ENCODE measurements at places on chromosomes 7 and 10. TPM values are rescaled to one million over a fixed set of nuclear protein-coding genes. Genes with fewer than 3 reads are reported as not detected.

DNA sequence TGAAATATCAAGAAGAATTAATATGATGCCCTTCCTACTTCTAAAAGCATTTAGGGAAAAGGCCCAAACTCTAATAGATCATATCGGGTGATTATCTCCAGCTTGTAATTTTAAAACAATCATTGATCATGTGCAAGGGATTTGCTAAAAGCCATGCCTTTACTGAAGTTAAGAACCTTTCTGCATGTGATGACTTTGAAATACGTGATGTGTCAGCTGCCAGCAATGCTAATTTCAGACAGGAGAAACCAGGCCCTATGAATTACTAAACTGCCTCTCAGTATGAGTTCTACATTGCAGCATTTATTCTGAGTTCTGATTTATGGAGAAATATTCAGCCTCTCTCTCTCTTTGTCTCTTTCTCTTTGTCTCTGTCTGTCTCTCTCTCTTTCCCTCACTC is 203.6 kb upstream of the AKR1E2 start:
- no peak for DNase-seq

GRCh38 chr10:4086131-4086898 is 301.3 kb upstream of the KLF6 start:
- DNase-seq = no peak

- DNase-seq = no peak
Observed at GRCh38 chr10:58435297-58435985, 50.2 kb downstream of the TFAM start.

- DNase-seq = no peak
Observed at GRCh38 chr10:59957975-59958374, 51.6 kb upstream of the CCDC6 start.

- DNase-seq = no peak
Observed at GRCh38 chr7:17206349-17206905, 92.0 kb upstream of the AHR start.

DNA sequence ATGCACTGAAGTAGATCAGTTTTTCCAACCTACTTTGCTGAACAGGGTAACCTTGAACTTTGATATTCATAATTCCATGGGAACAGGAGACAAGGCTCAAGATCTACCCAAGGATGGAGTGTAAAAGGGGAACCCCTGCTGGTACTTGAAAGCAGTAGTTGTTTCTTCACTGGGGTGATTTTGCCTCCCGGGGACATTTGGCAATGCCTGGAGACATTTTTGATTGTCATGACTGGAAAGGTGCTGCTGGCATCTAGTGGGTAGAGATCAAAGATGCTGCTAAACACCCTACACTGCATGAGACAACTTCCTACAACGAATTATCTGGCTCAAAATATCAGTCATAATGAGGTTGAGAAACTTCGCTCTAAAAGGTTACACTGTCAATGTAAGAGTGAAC is 214.8 kb upstream of the CTBP2 start:
- DNase-seq = no peak

- no peak for DNase-seq
Observed at GRCh38 chr7:12066521-12066920, 144.6 kb upstream of the TMEM106B start.

- no peak for DNase-seq
Observed at GRCh38 chr10:60521974-60522405, 132.3 kb upstream of the ANK3 start.

DNA sequence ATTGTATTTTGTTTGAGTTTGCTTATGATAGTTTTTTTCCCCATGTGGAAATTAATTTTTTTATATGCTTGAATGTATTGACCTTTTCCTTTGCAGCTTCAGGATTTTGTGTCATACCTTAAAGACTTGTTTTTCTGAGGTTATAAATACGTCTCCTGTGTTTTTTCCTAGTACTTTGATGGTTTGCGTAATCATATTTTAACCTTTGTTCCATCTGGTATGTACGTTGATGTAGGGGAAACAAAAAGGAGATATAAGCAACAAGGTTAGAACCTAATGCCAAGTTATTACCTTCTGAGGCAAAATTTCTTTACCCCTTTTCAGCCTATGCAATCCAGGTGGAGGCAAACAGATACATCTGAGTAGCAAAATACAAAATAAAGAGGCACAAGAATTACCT is 17.9 kb downstream of the FGL2 start:
- DNase-seq = no peak

- DNase-seq = no peak
Observed at GRCh38 chr10:103246324-103246723, 637 bp downstream of the RPEL1 start.

DNA sequence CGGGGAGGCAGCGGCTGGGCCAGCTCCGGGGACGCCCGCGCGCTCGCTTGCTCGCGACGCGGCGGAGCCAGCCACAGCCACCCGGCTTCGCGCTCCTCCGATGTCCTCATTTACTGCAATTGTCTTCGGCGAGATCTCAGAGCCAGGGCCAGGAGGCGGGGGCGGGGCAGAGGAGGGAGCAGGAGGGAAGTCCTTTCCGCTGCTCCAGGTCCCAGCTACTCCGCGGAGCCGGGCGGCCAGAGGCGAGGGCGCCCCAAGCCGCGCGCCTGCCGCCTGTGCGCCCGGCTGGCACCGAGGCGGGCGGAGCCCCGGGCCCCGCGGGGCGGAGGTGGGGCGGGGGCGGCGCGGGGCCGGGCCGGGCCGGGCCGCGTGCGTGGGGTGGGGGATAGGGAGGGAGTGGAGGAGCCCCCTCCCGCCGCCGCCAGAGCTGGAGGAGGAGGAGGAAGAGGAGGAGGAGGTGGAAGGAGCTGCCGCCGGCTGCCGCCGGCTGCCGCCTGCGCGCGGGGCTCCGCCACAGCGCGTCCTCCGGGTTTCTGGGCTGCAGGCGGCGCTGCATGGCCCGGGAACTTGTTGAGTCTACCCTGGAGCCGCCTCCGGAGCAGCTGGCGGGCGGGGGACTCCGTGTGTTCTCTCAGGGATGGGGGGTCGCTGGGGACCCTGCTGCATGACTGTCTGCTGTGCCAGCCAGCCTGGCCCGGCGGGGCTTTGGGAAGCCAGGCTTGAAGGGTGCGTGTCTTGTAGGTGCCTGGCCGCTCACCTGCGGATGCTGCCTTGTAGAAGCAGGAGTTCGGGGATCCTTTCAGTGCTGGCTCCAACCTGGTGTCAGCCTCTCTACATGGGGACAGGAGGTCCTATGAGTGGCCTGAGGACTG is at the start of gene INSYN2A:
INSYN2A (minus strand) TSS at position 310 of the 872 bp plus-strand sequence. CDS start 20,196 bp downstream, outside the sequence.
- peak; percentile 49 for DNase-seq

DNA sequence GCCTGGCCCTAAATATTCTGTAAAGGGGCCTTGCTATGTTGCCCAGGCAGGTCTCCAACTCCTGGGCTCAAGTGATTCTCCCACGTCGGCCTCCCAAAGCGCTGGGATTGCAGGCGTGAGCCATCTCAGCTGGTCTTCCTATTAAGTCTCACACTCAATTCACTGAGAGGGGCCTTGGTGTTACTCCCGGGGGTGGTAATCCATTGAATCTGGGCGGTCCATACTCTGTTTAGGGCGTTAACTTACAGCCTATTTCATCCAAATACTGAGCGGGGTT is 665 bp upstream of the SRRT start:
- no peak for DNase-seq

- DNase-seq = no peak
Observed at GRCh38 chr7:20347680-20348079, 17.0 kb downstream of the ITGB8 start.

- DNase-seq = no peak
Observed at GRCh38 chr10:96339956-96340904, 18.6 kb downstream of the OPALIN start.

DNA sequence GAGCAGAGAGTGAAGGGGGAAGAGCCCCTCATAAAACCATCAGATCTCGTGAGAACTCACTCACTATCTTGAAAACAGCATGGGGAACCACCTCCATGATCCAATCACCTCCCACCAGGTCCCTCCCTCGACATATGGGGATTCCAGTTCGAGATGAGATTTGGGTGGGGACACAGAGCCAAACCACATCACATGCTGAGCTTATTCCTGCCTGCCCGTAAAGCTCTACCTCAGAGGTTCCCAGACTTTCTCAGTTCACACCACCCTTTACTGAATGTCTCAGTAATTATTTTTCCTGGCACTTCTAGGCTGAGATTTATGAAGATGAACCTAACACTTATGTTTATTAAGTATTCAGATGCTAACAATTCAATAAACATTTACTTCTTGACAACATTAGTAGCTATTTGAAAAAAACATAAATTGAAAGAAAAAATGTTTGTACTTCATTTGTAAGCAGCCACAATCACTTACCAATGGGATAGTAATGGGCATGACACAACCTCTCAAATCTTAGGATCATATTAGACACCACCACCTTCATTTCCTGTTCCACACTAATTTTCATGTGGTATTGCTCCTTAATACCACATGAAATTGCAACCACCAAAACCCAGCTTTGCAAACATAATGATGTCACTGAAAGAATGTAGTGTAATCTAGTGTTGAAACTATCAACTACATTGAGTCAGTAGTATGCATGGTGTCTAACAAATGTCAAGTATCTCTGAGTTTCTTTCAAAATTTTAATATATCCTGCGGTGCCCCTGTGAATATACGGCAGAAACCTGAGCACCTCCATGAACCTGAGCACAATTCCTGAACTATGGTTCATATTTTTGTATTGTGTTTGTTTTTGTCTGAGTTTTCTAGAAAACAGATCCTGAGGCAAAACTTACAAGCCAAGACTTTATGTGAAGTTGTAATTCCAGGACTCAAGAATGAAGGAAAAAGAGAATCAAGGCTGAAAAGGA is 4.5 kb upstream of the DGKI start:
- no peak for DNase-seq

DNA sequence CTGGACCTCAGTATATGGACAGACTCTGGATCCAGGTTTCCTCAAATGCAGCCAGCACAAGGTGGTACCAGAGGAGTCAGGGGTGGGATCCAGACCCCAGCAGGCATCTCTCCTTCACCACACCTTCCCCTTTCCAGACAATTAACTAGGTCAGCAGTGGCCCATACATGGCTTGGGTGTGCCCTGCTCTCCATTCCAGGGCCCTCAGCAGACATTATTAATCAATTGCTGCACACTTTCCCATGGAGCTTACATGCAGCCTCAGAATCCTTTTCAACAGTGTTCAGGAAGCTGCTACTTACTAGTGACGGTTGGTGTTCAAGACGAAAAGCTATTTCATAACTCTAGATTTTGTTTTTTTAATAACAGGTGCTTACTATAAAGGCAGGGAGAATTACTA is 6.0 kb downstream of the COL13A1 start:
- no peak for DNase-seq

- no peak for DNase-seq
Observed at GRCh38 chr7:41861642-41862041, 158.8 kb upstream of the INHBA start.

- DNase-seq = no peak
Observed at GRCh38 chr7:33195264-33195663, 65.9 kb downstream of the BBS9 start.

GRCh38 chr7:92051655-92052054 is 82.6 kb downstream of the CYP51A1 start:
- DNase-seq = no peak

GRCh38 chr7:124246262-124246863 is 213.5 kb upstream of the TMEM229A start:
- DNase-seq = no peak

GRCh38 chr7:157539521-157539920 is 202.7 kb downstream of the DNAJB6 start:
- DNase-seq = no peak

GRCh38 chr7:66869660-66870450 is 51.2 kb upstream of the TMEM248 start:
- no peak for DNase-seq

GRCh38 chr7:148772297-148773089 is 73.8 kb downstream of the CUL1 start:
- DNase-seq = no peak

DNA sequence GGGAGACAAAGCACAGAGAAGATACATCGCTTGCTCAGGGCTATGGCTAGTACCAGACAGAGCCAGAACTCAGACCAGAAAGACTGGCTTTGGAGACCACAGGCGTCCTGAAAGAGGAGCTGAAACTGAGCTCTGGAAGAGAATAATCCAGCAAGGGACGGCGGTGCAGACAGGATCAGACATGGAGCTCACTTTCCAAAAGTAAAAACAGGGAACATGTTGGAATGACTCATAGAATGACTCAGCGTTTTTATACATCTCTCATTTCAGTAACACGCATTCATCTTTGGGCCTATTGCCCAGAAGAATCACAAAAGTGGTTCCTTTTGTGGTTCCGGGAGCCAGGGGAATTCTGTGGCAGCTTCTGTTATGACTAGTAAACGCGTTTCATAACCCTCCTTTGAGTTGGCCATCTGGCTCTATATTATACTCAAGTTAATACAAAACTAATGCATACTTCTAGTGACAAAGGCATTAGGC is 37.2 kb downstream of the PLEKHS1 start:
- DNase-seq = peak; percentile 47

DNA sequence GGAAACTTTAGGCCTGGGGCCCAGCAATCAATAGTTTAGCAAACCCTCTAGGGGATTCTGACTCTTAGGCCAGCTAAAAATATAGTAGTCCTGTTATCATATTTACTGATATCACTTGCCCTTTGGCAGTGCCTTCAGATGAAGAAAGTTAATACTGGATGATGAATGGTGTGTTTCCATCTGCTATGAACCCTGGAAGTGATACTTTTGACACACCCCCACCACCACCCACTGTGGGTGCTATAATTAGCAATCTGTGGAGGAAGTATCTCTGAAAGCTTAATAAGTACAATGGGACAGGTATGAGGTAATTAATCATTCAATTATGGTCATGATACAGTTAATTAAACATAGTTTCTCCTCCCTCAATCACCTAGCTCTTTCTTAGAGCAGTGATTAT is 90.4 kb upstream of the LRRTM3 start:
- no peak for DNase-seq

GRCh38 chr7:116770941-116771340 is 91.4 kb upstream of the CAPZA2 start:
- no peak for DNase-seq

Gene BBS9
- 103 TPM for total RNA-seq

Gene HDAC9
- total RNA-seq = 175 TPM

Gene ELFN1
- 9.5 TPM for total RNA-seq

Gene ADAMTS14
- 0.16 TPM for total RNA-seq

Gene CEP55
- total RNA-seq = 1.9 TPM

Gene INA
- total RNA-seq = 177 TPM

Gene A1CF
- not detected for total RNA-seq

Gene ETV1
- total RNA-seq = 66.1 TPM

Gene NPC1L1
- 0.16 TPM for total RNA-seq

Gene SMIM30
- 25.4 TPM for total RNA-seq

Gene OR2A1
- not detected for total RNA-seq

Gene LYZL1
- total RNA-seq = not detected

Gene NKX1-2
- total RNA-seq = 0.47 TPM

Gene IL6
- total RNA-seq = not detected

Gene COL17A1
- not detected for total RNA-seq

Gene HSPB1
- total RNA-seq = 2.7 TPM

Gene PTF1A
- not detected for total RNA-seq

Gene MRC1
- 4.5 TPM for total RNA-seq

Gene CALD1
- total RNA-seq = 29.5 TPM

Gene STEAP1B
- total RNA-seq = 1.1 TPM

Gene VGF
- 9.7 TPM for total RNA-seq

Gene ICA1
- total RNA-seq = 49.8 TPM

Data from occipital lobe (tissue), 3 donors.